Fibroblast of skin of scalp (primary cell): ENCODE measurements at places on chromosomes 16 and 17.

DNA sequence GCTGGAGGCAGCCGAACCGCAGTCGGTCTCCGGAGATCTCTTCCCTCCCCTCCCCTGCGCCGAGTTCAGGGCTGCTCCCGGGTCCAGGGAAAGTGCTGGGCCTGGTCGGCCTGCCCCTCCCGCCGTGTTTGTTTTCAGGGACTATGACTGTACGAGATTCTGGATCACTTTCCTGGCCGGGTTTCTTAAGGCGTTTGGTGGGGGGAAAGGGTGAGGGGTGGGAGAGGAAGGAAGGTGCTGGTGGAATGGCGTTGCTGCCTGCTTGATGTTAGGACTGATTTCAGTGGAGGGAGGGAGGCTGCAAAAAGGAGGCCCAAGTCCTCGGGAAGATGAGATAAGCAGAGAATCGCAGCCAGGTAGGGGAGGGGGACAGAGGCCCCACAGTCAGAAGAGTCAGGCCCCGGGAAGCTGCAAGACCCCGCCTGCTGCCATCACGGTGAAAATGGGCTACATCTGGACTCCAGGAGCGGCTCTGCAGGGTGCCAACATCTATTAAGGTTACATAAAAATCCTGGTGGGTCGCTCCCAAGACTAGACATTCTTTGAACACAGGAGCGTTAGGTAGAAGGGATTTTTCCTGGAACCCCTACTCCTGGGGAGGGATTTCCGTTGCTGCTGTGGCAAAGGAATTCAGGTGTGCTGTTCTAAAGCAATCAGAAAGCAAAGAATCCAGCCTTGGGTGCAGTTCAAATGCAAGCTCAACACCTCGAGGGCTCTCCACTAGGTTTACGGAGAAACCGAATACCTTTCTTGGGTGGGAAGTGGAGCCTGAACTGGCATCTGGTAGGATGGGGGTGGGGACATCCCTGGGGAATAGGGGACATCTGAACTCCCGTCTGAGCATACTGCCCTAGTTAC, 1.2 kb downstream of the ARHGAP44 start:
- no peak for DNase-seq

DNA sequence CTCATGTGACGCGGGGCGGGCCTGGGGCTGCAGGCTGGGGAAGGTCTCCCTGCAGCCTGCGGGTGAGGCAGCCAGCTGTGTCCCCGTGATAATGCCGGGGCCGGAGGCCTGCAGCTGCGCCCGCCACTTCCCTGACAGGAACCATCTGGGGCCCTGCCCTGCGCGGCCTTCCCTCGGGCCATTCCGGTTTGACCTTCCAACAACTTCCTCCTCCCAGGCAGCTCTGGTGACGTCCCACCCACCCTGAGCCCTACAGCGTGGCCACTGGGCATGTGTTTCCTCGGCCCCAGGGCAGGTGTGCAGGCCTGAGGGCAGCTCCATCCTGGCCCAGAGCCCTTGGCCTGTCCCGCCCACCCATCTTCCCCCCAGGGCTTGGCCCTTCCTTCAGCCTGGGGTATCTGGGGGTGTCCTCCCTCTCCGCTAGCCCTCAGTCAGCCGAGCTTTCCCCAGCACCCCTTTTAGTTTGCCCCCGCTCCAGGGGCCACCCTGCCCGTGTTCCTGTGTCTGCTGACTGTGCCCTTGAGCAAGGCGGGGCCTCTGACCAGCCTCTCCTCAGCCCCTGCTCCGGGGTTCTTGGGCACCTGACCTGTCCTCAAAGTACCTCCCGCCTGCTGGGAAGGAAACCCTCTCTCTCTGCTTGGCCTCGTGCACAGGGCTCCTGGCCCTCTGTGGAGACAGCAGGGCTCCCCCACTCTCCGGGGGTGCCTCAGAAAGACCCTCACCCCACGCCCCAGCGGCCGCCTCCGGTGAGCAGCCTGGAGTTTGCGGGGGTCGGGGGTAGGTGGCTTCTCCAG, at the start of gene CBFA2T3:
Gene CBFA2T3, minus strand, starts transcription at position 190 of the 794 bp plus-strand sequence. CDS start 400 bp downstream, outside the sequence.
- DNase-seq: no peak

- peak; percentile 32 for DNase-seq
Observed at GRCh38 chr16:75495076-75495674, at the start of gene CHST6. Gene CHST6 (minus strand): TSS chr16:75495441. CDS start chr16:75479828, 15,613 bp downstream.

- no peak for DNase-seq
Observed at GRCh38 chr16:72164691-72165090, 7.3 kb downstream of the PMFBP1 start.

DNA sequence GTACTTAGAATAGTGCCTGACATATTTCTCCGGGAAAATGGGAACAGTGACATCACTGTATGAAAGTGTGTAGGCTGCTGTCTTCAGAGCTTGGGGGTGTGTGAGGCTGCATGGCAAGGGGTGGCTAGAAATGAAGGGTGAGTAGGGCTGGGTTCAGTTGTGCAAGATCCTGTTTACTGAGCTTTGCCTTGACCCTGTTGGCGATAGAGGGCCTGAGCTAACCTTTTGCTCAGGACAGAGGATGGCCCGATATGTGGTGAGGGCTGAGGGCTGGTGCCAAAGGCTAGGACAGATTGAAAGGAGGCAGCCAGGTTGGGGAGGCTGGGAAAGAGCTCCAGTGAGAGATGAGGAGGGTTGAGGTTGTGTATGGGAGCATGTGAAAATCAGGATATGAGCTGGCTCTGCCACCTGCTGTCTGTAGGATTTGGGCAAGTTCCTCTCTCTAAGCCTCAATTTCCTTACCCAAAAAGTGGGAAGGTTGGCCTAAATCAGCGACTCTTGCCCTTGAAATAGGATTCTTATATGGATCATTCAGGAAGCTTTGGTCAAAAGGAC, 6.0 kb upstream of the CCL1 start:
- no peak for DNase-seq

- DNase-seq: peak; percentile 90
Observed at GRCh38 chr16:57764341-57765159, 29.0 kb downstream of the KATNB1 start.

GRCh38 chr16:88939245-88939971, 37.6 kb downstream of the CBFA2T3 start:
- no peak for DNase-seq

DNA sequence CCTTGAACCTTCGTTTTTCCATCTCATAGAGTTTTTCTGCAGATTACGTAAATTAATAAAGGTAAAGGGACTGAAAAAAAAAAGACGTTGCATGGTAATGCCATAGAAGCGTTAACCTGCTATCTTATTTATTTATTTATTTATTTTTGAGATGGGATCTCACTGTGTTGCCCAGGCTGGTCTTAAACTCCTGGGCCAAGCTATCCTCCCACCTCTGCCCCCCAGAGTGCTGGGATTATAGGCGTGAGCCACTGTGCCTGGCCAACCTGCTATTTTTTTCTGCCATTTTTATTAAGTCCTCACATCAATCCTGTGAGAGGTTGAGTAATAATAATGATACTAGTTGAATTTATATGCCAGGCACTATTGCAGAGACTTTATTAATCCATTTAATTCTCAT, 7.9 kb downstream of the MSI2 start:
- DNase-seq: no peak

DNA sequence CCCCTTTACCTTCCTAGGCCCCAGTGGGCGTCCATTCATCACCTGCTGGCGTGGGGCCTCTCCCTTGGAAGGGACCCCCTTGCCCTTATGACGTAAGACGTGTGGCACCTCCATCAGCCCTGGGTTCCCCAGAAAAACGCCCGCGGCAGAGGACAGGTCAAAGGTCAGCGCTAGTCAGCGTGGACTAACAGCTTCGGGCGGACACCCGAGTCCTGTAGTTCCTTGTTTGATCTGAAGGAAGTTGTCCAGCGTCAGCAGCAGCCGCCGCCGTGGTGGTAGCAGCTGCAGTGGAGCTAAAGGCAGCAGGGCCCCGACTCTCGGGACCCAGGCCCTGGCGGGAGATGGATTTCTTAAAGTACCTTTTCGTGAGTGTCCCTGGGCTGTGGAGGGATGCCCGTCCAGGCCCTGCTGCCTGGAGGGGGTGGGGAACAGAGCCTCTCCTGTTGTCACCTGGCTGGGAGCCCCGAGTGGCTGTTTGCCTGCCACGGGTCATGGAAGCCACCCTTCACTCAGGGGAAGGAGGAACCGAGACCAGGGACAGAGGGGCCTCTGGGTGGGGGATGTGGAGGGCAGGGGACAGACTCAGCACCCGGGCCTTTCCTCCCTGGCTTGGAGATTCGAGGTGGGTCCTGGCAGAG, 123.6 kb downstream of the OR1D5 start:
- no peak for DNase-seq

DNA sequence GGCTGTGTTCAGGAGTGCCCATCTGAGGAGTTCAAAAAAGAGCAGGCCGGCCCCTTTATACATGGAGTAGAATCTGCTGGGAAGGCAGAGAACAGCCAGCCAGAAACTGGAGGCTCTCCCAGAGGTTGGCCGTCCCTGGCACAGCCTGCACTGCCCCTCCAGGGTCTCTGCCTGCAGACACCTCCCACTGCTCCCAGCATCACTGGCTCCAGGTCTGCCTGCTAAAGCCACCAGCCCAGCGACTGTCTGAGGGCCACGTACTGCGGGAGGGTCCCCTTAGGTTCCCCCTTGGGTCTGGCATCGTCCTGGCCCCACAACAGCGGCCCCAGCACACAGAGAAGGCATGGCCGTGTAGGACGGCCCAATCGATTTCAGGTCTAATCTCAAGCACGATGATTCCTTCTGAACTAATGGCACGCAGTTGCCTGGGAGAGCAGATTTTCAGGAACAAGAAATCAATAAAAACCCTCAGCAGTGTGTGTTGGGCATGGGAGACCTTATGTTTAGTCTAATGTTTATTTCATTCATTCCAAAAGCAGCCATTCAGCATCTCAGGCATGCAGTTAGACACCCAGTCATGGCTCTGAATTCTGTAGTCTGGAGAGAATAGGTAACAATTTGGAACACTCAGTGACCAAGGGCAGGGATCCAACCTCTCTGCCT, 95.6 kb downstream of the PGS1 start:
- DNase-seq: no peak
